Fibroblast of skin of back (primary cell): ENCODE measurements at places on chromosomes 7 and 10.
A peak's percentile ranks its signal among the peaks of the same experiment; 100 is the strongest.

DNA sequence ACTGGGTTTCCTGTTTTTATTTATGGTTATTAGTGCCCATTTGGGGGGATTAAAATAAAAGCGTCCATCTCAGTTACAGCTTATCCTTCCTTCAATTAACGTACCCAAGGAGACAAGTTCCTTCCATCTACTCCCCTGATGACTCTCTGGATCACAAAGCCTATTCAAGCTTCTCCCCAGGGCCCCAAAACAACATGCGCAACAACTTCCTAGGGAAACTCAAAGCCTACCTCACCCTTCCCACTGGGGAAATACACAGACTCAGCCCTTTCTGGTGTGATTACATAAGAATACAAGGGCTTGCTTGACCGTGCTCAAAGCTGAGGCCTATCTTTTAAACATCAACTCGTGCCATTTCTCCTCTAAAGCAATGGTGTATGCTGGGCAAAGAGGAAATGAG lies 112.4 kb downstream of the CDK6 start:
- DNase-seq = no peak

DNA sequence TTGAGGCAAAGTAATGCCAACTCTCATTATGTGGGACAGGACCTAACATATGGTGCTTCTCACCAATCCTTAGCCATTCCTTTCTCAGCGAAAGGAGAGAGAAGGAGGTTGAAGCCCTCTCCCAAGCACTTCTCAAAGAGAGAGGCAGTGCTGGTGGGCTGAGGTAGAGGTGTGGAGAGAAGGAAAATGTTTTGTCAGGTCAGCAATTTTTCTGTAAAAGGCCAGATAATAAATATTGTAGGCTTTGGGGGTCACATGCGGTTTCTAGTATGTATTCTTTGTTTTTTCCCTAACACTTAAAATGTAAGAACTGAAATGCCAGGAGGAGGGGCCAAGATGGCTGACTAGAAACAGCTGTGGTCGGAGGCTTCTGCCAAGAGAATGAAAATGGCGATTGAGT lies 225.0 kb upstream of the NPY start:
- no peak for DNase-seq

GRCh38 chr7:18494821-18495408 lies 634 bp upstream of the HDAC9 start:
- DNase-seq = peak; percentile 46

DNA sequence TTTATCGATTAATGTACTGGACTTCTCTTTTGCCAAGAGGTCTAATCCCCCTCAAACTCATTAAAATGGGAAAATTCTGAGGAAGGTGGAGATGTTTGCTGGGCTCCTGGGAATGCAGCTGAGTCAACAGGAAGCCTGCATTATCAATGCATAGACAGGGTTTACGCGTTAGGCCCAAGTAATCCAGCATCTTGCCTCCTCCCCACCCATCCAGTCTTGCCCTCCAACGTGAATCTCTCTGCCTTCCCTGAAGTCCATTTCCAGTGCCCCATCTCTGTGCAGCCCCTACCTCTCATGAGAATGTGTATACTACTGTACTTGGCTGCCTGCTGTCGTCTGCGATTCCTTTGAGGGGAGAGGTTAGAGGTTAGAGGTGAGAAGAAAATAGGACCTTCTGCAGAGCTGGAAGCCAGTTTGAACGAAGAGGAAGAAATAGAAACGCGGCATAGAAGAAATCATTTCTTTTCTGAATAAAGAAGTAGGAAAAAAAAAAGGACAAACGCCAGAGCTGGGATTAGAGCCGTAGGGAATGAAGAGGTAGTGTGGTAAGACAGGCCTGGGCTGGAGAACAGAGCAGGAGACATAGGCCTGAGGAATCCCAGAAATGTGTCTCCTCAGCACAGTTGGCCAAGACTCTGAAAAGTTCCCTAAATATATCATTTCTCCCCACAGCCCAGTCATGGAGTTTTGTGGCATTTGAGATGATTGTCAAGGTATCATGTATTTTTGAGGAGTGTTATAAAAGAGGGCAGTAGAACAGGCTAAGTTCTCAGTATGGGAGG lies 75.6 kb downstream of the MYOF start:
- peak; percentile 52 for DNase-seq

DNA sequence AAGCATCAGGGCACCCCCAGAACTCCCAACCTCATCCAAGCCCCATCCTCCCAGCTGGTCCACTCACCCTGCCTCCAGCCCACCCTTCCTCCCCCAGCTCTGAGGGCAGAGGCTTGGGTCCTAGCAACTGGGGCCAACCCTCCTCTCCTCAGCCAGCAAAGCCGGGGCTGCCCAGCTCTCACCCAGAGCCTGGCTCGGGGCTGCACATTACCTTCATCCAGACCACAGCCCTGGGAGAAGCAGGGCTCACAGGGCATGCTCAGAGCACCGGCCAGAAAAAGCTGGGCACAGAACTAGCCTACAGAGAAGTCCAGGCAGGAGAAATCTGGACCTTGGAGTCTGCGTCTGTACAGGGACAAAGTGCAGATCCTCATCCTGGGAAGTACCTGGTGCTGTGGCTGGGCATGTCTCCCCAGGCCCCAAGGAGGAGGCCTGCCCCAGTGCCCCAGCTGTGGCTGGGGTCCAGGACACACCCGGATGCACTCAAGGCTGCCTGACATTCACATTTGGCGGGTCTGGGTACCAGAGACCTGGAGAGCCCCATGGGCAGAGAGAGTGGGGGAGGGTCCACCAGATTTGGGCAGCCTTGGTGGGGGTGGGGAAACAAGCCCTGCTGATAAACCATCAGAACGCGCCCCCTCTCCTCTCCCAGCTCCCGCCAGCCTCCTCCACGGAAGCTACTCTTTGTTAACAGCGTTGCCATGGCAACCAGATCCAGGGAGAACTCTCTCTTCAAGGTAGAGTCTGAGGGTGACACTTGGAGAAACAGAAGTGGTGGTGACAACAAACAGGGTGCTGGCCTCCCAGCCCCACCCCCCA lies 5.1 kb downstream of the RASGEF1A start:
- no peak for DNase-seq

DNA sequence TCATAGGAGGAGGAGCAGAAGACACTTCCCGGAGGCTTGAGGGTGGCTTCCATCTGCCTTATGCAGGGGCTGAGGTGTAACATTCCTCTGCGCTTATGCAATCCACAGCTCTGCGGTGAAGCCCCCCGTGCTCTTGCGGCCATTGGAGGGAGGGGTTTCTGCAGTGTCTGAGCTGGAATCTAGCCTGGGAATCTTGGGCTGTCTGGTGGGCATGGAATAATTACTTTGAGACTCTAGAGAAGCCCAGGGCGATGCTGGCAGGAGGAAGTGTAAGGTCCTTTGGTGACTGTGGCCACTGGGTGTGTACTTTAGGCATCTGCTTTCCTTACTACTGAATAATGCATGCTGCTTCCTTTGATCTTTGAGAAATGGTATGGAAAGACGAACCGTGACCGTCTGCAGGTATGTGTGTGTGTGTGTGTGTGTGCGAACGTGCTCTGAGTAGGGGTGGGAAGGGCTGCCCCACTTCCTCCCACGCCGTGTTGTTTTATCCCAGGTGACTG lies 181.0 kb downstream of the PRPF18 start:
- peak; percentile 37 for DNase-seq
